ENCODE measurements at places on chromosomes 12 and 14.

GRCh38 chr14:61488417-61489401 is 167.3 kb downstream of the PRKCH start:
- no peak for DNase-seq

- no peak for DNase-seq
Observed at GRCh38 chr12:80173083-80173864, 73.9 kb downstream of the OTOGL start.

- no peak for DNase-seq
Observed at GRCh38 chr14:59272633-59273032, 84.2 kb downstream of the DAAM1 start.

GRCh38 chr12:48182631-48183030 is 813 bp upstream of the CCDC184 start:
- DNase-seq, result no peak

- DNase-seq, result no peak
Observed at GRCh38 chr14:25103271-25103670, 53.3 kb upstream of the STXBP6 start.

- no peak for DNase-seq
Observed at GRCh38 chr14:93751946-93752655, 36.2 kb downstream of the PRIMA1 start.

DNA sequence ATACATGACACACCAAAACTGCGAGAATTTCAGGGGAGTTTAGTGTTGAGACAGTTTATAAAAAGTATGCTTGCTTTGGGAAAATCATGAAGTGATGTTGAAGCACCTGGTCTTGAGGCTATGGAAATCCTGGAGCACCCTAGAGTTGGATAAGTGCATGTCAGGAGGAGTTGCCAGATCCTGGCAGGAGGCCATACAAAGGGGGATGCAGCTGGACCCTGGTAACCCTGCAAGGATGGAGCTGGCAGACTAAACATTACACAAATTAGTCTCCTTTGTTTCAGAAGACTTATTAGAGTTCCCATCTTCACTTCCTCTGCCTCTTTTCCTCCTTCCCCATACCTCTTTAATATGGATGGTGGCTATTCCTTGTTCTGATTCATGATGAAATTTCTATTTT is 907.0 kb downstream of the BCL11B start:
- DNase-seq, result no peak

DNA sequence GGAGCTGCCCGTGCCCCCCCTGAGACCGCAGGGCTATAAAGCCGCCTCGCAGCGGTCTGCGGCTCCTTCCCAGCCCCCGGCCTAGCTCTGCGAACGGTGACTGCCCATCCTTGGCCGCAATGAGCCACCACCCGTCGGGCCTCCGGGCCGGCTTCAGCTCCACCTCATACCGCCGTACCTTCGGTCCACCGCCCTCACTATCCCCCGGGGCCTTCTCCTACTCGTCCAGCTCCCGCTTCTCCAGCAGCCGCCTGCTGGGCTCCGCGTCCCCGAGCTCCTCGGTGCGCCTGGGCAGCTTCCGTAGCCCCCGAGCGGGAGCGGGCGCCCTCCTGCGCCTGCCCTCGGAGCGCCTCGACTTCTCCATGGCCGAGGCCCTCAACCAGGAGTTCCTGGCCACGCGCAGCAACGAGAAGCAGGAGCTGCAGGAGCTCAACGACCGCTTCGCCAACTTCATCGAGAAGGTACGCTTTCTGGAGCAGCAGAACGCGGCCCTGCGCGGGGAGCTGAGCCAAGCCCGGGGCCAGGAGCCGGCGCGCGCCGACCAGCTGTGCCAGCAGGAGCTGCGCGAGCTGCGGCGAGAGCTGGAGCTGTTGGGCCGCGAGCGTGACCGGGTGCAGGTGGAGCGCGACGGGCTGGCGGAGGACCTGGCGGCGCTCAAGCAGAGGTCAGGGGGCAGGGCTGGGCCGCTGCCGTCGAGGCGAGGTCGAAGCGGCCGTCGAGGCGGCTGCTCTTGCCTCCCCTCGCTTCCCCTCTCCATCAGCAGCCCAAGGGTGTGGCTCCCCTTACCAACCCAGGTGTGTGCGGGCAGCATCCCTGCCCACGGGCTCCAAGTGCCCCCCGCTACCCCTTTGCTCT is at the start of gene PRPH:
TSS of gene PRPH (plus strand) at position 66 of the 855 bp plus-strand sequence. CDS start at position 120, 54 bp downstream.
- no peak for DNase-seq

GRCh38 chr12:30939234-30939633 is 12.7 kb downstream of the TSPAN11 start:
- no peak for DNase-seq

- no peak for DNase-seq
Observed at GRCh38 chr12:27927347-27927746, 45.2 kb downstream of the PTHLH start.

- DNase-seq, result no peak
Observed at GRCh38 chr14:59283361-59283760, 94.9 kb downstream of the DAAM1 start.

DNA sequence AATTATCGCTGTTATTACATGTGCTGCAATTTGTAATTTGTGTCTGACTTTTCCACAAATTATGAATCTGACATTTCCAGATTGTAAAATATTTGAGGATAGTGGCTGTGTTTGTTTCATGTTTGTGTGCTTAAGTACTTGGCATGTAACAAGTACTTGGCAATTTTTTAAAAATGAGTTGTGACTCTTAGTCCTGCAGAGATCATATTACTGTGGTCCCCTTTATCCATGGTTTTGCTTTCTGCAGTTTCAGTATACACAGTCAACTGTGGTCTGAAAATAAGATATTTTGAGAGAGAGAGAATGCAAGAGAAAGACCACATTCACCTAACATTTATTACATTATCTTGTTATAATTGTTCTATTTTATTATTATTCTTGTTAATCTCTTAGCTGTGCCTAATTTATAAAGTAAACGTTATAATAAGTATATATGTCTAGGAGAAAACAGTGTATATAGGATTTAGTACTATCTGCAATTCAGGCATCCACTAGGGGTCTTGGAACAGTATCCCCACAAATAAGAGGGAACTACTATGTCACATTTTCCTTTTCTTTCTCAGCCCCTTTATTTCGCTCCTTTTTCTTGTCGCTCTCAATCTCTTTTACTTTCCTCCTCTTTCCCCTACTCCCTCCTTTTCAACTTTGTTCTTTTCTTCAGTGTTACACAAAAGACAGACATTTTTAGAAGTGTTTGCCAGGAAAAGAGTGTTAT is 176.1 kb downstream of the FUT8 start:
- no peak for DNase-seq

GRCh38 chr12:77685112-77685511 is 145.6 kb upstream of the NAV3 start:
- no peak for DNase-seq

- no peak for DNase-seq
Observed at GRCh38 chr12:9888665-9889273, 7.5 kb downstream of the KLRF2 start.

GRCh38 chr12:19177754-19178153 is 48.2 kb downstream of the PLEKHA5 start:
- no peak for DNase-seq

- no peak for DNase-seq
Observed at GRCh38 chr12:3974883-3975282, 101.7 kb upstream of the PARP11 start.

- no peak for DNase-seq
Observed at GRCh38 chr14:55136241-55136640, 7.2 kb downstream of the LGALS3 start.

DNA sequence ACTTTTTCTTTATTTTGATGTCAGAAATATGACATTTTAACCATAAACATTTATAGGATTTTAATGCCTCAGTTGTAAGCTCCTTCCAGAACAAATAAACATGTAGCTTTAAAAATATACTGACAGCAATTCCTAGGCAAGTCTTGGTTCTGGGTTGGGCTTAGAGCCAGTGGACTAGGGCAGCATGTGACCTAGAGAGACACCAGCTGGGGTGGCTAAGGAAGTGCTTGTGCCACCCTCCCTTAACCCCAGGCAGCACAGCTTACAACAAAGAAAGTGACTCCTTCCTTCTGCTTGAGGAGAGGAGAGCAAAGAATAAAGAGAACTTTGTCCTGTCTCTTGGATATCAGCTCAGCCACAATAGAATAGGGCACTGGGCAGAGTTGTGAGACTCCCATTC is 61.6 kb upstream of the KTN1 start:
- DNase-seq, result no peak

DNA sequence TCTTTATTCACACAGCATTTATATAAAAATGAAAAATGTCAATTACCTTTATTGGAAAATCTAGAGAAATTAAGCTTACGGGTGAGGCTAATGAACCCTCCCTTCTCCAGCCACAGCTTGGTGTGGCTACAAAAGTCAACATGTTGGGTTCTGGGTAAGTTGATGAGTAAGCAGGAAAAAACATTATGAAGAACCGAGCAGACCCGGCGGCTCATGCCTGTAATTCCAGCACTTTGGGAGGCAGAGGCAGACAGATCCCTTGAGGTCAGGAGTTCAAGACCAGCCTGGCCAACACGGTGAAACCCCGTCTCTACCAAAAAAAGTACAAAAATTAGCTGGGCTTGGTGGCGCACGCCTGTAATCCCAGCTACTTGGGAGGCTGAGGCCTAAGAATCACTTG is 10.9 kb downstream of the NAA25 start:
- no peak for DNase-seq

GRCh38 chr12:131929581-131930456 is 743 bp downstream of the PUS1 start:
- DNase-seq, result no peak

GRCh38 chr12:122844366-122844971 is 9.2 kb downstream of the HIP1R start:
- DNase-seq, result no peak

DNA sequence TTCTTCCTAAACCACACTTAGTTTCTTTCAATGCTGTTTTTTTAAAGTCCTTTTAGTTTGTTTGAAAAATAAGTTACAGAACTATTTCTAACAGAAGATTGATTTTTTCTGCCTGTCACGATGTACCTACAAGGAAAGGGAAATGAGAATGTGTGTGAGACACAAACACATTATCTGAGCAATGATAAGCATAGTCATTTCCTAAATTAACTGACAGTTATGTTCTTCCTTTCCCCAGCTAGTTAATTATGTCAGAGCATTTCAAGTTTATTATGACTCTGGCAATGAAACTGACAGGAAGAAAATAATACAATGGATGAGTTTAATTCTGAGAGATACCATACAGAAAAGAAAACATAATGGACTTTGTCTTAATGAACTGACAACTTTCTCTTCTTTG is 21.3 kb upstream of the LDHB start:
- no peak for DNase-seq

DNA sequence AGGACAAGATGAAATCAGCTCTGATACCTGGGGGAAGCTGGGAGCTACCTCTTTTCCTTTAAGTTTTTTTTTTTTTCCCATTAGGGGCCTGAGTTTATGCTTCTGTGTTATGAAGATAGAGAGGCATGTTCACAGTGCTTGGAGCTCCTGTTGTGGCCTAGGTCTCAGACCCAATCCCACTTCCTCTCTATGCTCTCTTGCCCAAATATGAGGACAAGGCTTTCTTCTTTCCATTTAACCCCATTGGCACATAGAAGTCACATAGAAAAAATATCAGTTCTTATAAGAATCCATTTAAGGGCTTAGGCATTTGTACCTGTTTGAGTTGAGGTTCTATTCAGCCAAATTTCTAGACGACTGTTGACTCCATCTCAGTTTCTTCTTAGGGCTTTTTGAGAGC is 12.6 kb downstream of the MRPS35 start:
- DNase-seq, result no peak

DNA sequence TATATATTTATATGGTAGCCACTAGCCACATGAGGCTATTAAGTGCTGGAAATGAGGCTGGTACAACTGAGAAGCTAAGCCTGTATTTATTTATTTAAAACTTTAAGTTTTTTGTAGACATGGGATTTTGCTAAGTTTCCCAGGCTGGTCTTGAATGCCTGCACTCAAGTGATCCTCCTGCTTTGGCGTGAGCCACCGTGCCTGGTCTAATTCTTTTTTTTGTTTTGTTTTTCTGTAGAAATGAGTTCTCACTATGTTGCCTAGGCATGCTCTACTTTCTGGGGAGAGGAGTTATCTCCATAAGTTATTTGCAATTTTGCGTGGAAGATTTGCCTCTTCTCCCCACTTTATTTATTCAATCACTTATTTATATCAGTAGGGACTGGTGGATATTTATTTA is 4.8 kb upstream of the SNRNP35 start:
- no peak for DNase-seq

DNA sequence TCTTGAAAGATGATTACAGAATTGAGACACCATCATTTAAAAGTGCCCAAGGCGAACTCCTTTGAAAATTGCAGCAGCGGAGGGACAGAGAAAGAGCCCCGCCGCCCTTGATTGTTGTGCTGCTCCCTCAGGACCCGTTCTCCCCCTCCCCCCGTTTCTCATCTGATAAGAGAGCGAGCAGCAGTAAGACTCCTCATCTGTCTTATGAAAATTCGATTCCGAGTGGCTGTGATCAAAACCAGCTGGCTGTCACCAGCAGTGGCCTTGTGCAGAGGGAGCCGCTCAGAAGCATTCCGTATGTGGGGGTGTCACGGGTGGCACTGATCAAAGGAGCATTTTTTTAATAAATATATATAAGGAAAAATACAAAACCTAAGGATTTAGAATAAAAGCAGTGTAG is 78.0 kb upstream of the GPATCH2L start:
- no peak for DNase-seq

DNA sequence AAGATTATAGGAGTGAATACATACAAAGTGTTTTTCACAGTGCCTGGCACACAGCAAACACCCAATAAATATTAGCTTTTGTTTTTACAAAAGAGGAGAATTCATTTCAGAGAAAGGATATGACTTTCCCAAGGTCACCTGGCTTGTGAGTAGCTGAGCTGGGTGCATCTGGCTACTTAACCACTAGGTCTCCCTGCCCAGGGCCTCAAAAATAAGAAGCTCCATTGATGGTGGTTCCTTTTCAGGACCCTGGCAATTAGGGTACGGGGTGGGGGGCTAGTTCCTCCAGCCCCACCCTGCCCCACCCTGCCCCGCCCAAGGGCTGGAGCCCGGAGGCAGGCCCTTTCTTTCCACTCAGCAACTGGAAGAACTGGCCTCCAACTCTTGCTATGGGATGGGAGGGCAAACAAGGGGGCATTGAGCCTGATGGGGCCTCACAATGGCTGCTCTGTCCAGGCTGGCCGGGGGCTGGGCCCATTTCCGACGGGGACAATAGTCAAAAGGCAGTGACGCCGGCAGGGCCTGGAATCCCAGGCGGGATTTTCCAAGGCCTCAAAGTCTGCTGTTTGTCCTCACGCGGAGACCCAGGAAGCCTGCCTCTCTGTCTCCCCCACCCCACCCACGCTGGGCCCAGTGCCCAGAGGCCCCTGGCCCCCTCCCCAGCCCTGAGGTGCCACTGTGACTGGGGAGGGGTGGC is 8.2 kb upstream of the ATG101 start:
- DNase-seq, result no peak

- DNase-seq, result no peak
Observed at GRCh38 chr12:73180734-73181133, 908.6 kb downstream of the TRHDE start.

DNA sequence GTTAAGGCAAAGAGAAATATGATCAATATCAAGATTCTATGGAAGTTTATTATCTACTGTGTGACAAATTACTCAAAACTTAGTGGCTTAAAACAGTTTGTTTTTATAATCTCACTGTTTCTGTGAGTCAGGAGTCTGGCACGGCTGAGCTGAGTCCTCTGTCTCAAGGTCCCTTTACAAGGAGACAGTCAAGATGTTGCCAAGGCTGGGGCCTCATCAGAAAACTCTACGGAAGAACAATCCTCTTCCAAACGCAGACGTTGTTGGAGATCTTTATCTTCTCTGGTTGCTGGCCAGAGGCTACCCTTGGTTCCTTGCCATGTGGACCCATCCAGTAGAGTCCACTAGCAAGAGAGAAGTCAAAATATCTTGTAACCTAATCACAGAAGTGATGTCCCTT is 100.6 kb upstream of the CCND2 start:
- no peak for DNase-seq

Data from CD4-positive, alpha-beta T cell treated with Interferon gamma for 1 hour (primary cell).